ENCODE measurements at places on chromosomes 1 and 21.

- no peak for DNase-seq
These were observed 1.0 kb upstream of the DMRTA2 start for GRCh38 chr1:50424045-50424883.

GRCh38 chr1:27438621-27439061 is 46.2 kb downstream of the GPR3 start:
- no peak for DNase-seq

- DNase-seq, result no peak
These were observed 76.9 kb upstream of the RNPC3 start for GRCh38 chr1:103448560-103448959.

DNA sequence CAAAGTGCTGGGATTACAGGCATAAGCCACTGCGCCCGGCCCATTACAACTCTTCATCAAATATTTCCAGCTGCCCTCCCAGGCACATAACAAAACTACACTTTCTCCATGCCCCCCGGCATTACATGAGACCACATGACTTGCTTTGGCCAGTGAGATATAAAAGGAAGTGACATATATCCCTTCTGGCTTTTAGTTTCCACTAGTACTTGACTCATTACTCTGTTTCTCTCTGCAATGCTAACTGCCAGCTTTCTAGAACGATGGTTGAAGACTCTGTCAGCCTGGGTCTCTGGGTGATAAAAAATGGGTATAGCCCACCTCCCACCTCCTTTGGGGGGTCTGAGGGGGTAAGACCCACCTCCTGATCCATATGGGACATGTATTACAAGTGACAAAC is 24.2 kb downstream of the ABL2 start:
- no peak for DNase-seq

DNA sequence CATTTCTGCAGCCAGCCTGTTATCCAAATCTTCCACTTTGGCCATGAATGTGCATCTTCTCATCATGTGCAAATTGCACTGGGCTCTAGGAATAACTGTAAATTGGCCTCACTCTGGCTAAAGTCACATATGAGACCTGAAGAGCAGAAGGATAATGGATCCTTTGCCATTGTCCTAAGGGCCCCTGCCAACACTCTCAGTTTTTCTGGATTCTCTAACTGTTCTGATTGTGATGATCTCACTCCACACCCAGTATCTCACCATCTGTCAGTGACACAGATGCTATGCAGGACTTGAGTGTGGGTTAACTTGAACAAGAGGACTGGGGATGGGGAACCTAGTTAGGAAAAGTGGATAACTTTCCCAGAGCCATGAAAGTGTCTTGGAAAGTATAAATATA is 8.5 kb upstream of the FYB2 start:
- no peak for DNase-seq

DNA sequence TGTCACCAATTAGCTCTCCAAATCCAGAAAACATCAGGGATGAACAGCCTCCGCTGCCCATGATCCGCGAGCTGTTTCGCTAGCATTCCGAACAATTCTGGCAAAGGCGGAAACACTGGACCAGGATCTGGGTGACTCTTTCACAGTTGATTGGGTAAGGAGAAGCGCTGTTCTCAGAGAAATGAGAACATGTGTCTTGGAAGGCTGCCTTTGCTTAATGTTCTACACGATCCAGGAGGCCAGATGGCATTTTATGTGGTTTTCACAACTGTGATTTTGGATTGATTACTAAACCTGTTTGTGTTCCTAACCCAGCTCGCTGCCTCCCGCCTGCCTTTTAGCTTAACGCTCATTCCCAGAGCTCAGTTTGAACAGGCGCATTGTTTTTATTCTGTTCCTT is 144.0 kb downstream of the KIF26B start:
- peak; percentile 25 for DNase-seq

GRCh38 chr1:182596934-182597333 is 7.3 kb downstream of the RGS16 start:
- DNase-seq, result no peak

DNA sequence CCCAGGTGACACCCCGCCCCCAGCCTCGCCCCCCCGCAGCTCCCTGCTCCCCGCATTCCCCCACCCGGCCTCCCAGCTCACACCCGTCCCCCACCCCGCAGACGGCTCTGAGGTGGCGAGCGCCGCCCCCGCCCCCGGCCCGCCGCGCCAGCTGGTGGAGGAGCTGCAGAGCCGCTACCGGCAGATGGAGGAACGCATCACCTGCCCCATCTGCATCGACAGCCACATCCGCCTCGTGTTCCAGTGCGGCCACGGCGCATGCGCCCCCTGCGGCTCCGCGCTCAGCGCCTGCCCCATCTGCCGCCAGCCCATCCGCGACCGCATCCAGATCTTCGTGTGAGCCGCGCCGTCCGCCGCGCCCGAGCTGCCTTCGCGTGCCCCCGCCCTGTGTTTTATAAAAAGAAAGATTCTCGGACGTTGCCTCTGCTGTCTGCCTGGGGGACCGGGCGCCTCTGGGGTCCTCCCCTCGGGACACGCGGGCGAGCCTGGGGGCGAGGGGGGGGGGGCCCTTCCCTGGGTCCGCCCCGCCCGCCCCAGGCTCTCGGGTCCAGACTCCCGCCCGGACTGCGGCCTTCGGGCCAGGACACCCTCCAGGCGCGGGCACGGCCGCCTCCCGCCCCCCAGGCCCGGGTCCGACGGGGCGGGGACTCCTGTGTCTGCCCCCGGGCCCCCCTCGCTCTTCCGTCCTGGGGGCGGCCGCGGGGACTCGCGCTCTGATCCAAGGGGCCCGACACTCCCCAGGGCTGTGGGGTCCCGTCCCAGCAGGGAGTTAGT is 1.6 kb upstream of the MMP23B start:
- no peak for DNase-seq

DNA sequence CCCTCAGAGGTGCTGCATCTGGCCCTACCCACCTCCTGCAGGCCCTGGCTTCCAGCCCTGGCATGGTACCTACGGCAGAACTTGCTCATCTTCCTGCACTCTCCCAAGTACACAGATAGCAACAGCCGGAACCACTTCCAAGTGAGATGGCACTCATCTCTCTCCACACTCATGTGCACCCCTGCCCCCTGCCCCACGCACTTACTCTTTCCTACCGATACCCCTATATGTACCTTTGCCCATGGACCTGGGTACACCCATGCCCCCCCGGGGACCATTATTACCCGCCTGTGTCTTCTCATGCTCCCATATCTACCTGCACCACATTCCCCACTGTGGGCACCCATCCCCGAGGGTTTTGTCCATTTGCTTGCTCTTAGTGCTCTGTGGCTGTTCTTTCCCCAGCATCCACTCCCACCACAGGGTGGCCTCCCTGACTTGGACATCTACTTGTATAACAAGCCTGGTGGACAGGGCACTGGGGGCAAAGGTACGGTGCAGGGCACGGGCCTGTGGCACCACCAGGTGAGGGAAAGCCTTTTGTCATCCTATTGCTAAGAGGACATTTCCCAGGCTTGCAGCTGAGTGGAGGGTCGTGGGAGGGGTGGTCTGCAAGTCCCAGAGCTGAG is 14.7 kb downstream of the HYI start:
- no peak for DNase-seq

DNA sequence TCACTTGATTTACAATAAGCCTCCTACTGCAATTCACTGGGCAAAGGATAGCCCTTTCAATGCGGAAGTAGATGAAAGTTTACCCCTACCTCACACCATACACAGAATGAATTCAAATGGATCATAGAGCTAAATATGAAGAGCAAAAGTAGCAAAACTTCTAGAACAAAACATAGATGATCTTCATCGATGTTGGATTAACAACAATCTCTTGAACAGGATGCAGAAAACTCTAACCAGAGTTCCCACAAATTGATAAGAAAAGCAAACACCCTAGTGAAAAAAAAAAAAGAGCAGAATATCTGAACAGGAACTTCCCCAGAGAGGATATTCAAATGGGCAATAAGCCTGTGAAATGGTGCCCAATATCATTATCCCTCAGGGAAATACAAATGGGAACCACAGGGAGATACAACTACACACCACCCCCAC is 1.9 kb upstream of the UBASH3A start:
- DNase-seq, result no peak

- no peak for DNase-seq
These were observed 207.5 kb upstream of the SAMSN1 start for GRCh38 chr21:14753466-14754258.

GRCh38 chr1:65253800-65254319 is 55.5 kb upstream of the DNAJC6 start:
- DNase-seq, result no peak

DNA sequence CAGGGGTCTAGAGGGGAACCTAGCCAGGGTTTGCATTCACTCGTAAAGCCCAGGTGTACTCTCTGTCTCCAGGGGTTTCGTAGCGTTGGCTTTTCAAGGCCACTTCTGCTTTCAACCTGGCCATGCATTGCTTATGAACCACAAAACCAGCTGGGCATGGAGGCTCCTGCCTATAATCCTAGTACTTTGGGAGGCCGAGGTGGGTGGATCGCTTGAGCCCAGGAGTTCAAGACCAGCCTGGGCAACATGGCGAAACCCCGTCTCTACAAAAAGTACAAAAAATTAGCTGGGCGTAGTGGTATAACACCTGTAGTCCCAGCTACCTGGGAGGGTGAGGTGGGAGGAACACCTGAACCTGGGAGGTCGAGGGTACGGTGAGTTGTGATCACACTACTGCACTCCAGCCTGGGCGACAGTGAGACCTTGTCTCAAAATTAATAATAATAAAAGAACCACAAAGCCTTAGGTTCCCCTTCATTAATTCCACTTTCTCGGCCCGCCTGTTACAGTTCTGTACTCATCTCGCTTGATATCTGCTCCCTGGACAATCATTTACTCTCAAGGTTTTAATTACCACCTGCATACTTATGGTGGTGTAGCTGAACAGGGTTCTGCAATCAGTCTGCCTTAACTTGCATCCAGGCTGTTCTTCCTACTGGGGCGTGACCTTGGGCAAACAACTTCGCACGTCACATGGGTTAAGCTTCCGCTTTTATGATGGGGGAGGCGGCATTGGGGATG is 6.1 kb downstream of the SLC16A4 start:
- no peak for DNase-seq

- no peak for DNase-seq
These were observed 23.2 kb upstream of the PRDX6 start for GRCh38 chr1:173453982-173454381.

DNA sequence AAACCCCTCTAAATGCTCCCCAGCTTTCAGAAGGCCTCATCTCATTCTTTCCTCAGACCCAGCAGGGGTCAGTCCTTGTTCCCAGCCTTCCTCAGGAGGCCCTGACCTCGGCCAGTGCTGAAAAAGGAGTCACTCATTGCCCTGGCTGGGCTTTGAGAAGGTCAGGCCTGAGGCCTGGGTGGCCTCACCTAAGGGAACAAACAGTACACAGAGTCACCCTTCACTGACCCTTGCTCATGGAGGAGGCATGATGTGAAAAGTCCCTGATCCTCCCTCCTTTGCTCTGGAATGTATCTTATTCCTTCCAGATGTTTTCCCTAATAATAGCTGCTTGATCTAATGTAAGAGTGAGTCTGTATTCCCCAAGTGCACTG is 117.7 kb upstream of the SLC44A3 start:
- no peak for DNase-seq

DNA sequence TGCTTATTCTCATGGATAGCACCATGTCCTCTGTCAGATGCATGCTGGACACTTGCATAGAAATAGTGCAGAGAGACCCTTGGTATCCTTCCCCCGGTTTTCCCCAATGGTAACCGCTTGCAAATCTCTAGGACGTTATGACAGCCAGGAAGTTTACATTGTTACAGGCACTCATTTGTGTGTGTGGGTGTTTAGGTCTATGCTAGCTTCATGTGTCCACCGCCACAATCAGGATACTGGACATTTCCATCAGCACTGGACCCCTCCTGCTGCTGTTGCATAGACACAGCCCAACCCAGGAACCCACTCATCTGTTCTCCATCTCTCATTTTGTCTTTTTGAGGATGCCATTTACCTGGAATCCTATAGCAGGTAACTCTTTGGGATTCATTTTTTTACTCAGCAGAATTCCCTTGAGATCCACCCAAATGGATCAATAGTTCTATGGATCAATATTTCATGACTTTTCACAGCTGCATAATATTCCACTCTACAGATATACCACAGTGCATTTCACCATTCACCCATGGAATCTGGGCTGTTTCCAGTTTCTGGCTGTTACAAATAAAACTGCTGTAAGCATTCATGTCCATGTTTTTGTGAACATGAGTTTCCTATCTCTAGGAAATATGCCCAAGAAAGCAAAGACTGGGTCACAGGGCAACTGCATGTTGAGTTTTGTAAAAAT is 6.6 kb upstream of the WNT9A start:
- no peak for DNase-seq

DNA sequence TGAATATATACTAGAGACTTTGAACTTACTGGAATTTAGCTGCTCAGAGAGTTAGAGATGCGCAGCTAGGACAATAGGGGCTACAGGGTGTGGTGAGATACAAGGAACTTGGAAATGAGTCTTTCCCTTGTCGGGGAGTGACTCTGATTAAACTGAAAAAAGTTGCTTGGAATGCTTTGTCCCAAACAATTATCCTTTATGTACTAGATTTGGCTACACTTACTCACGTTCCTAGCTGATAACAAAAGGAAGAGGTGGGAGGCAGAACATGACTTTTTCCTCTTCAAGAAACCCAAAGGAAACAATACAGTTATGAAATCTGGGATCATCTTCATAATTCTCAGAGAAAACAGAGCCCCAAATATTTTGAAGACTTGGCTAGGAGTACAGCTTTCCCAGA is 6.9 kb upstream of the CGN start:
- no peak for DNase-seq

DNA sequence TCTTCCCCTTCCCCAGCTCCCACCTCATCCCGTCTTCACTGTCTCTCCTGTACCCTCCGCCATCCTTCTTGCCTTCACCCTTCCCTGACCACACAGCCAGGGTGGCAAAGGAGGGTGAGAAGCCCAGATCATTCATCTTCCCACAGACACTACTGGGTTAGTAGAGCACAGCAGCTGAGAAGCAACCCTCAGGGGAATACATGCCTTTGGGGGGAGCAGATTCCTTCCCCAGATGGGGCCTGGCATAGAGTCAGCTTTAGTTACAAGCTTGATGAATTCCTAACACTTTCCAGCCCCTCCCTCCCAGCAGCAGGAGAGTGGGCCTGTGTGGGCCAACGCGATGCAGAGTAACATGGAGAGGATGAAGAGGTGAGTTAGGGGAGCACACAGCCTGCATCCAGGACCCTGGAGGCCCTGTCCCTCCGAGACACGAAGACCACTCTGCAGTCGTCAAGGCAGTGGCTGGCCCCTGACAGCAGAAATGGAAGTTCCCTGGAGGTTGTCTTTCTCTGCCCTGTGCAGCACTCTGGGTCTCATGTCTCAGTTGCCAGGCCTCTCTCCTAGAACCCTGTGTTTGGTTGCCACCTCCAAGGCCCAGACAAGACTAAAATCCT is 8.8 kb upstream of the BTG2 start:
- DNase-seq, result no peak

GRCh38 chr1:179066471-179066870 is 15.4 kb upstream of the TOR3A start:
- no peak for DNase-seq

DNA sequence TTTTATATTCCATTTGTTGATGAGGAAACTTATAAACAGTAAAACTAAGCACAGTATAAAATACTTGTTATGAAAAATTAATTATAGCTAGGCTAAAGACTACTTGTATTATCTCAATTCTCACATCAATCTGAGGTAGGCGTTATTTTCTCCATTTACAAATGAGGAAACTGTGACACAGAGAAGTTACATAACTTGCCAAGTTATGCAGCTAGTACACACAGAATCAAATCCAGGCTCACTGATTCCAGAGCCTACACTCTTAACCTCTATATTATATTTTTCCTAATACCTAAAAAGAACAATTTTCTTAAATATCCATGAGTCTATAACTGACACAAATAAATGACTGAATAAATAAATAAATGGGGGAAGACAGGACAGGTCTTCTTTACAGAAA is 11.2 kb upstream of the VPS45 start:
- DNase-seq, result no peak
